ENCODE measurements at places on chromosomes 7 and 10.
A peak's percentile ranks its signal among the peaks of the same experiment; 100 is the strongest.

DNA sequence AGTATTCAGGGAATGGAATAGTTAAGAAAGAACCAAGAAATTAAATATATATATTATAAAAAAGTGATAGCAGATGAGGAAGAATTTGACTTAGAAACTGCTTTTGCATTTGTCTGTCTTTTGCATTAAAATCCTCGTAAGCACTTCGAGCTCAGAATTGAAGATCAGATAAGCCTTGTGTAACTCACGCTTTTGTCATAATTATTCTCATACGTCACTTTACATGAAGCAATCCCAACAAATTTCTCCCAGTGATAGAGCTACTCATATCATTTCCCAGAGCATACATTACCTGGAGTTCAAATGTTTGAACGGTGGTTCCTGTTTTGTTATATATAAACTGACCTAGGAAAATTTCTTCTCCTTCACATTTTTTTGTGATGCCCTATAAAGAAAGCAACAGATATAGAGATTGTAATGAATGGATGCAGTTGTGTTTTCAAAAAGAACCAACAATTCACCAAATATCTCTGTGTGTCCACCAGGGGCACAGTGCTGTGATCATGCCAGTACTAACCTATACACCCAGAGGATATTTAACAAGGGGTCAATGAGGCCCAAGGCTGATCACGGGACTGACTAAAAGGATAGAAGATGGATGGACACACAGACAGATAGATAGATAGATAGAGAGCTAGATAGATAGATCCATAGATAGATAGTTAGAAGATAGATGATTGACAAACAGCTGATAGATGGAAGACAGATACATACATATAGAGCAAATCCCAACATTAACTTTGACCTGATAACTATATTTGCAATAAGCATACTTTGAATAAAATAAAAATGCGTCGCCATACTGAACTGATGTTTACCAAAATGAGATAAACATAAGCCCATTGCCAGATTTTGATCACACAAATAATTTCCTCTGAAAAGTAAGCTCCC is 9.3 kb upstream of the HUS1 start:
- DNase-seq, result no peak

GRCh38 chr10:99537086-99537988 is 4.6 kb downstream of the NKX2-3 start:
- no peak for DNase-seq

- no peak for DNase-seq
Observed at GRCh38 chr7:28405662-28406061, 6.7 kb upstream of the CREB5 start.

DNA sequence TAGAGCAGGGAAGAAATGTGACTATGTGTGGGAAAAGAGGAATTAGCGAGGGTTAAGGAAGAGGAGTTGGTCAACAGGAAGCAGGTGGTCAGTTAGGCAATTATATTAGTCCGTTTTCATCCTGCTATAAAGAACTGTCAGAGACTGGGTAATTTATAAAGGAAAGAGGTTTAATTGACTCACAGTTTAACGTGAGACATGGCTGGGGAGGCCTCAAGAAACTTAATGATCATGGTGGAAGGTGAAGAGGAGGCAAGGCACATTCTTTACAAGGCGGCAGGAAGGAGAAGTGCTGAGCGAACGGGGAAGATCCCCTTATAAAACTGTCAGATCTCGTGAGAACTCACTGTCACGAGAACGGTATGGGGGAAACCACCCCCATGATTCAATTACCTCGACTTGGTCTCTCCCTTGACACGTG is 35.0 kb downstream of the RAMP3 start:
- no peak for DNase-seq

GRCh38 chr10:69052736-69053135 is 35.2 kb upstream of the SRGN start:
- DNase-seq, result no peak

- no peak for DNase-seq
Observed at GRCh38 chr7:34282271-34282670, 375.7 kb upstream of the NPSR1 start.

GRCh38 chr7:26346611-26347203 is 55.0 kb downstream of the SNX10 start:
- no peak for DNase-seq

- peak; percentile 87 for DNase-seq
Observed at GRCh38 chr7:30028216-30028748, at the start of gene PLEKHA8. Gene PLEKHA8, plus strand, starts transcription at chr7:30028412. Its CDS starts 351 bp downstream, at chr7:30028763.

DNA sequence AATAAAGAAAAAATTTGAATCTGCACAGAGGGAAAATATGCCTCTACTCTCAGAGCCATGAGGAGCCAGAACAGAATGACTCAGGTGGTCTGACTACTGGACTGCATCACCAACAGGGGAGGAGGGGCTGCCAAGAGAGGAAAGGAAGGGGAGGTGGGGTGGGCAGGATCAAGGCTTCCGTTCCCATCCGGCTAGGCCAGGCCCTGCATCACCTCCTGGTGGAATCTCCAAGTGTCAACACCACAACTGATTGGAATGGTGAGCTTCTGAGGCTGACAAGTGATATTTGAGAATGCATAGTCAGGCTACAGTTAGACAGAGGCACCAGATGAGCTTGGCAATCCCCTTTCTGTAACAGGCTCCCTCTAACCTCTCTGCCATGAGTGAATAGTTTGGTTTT is 10.4 kb upstream of the GPR26 start:
- no peak for DNase-seq

GRCh38 chr7:100044718-100045117 is 4.9 kb upstream of the ZSCAN21 start:
- no peak for DNase-seq

GRCh38 chr7:105876091-105876963 is at the start of gene ATXN7L1:
Gene ATXN7L1, minus strand, starts transcription at chr7:105876599. Its CDS starts 41 bp downstream, at chr7:105876558.
- DNase-seq, result peak; percentile 79

GRCh38 chr7:117238937-117239336 is 83.9 kb downstream of the WNT2 start:
- no peak for DNase-seq

GRCh38 chr7:16818732-16819131 is 13.9 kb upstream of the AGR2 start:
- DNase-seq, result no peak

DNA sequence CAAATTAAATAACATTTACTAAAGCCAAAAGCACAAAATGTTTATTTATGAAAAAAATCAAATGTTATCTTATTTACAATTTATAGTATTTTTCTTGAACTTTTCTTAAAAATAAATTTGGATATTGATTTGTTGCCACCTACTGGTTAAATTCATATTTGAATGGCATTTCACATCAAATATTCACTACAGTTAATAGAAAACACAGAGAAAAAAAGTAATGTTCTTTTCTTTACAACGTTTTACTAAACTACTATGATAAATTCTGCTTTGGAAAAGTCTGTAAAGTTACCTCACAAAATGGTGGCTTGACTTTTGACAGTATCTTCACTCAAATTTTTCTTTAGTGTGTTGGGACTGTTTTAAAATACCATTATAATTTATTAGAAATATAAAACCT is 52.7 kb downstream of the SRPK2 start:
- DNase-seq, result no peak

DNA sequence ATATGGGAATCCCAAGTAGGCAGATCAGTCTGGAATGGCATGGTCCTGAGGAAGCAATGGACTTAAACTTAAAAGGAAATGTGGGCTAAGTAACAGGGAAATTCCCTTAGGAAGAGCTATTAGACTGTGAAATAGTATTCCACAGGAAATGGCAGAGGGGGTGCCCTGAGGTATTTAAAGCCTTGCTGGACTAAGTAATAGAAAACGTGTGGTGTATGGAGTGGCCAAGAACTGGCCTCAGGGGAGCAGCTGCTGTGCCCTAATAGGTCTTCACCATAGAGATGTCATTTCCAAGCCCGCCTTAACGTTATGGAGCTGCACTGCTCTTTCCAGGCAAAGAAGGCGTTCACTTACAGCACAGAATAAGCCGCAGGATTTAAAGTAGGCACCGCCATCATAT is 365.2 kb upstream of the ZMIZ1 start:
- DNase-seq, result no peak

- no peak for DNase-seq
Observed at GRCh38 chr7:112160771-112161150, 45.4 kb downstream of the DOCK4 start.

DNA sequence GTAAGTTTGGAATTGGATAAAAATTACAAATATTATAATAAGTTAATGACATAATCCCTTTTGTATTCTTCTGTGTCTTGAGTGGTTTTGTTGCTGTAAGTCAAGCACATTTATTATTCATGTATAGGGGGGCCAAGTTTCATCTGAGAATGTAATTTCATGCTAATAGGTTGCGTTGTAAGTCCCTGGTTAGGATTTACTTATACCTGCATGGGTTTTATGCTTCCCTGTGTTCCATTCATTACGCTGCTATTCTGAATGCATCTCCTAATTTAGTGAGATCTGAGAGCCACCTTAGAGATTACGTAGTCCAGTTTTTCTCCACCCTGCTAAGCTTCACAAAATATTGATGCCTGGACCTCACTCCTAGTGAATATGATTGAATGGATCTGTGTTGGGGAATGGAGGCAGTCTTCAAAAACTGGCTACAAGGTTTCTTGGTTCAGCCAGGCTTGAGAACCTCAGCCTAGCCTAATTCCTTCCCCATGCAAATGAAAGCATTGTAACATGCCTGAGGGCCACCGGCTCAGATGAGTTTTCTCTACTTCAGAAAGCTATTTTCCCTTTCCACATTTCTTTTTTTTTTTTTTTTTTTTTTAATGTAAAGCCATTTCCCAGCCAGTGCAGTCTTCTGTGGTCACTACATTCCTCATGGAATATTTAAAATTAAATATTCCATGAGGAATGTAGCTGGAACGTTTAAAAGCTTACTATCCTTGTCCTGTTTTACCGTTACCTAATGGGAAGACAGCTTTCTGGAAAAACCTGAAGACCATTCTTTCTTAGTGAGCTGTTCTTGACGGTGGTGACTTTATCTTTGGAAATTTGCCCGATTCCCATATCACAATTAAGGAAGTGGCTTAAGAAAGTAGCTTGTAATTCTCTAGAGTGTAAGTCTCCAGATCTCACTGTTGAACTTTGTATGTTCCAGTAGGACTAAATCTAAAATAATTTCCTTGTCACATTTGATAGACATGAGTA is 16.0 kb downstream of the PAPSS2 start:
- no peak for DNase-seq

DNA sequence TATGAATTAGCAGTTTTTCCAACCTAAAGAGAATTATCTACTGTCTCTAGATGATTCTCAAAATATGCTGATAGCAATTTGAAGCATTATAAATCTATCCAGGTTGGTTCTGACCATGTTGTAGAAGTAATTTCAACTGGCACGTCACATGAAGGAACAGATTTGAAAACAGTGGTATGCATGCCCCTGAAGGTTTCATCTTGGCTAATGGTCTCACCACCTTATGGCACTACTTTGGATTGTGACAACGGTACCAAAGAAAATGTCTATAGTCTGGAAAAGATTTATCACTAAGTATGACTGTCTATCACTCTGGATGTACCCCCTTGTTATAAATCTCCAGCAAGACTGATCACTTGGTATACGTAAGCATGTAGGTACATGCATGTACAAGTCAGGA is 723.1 kb upstream of the GALNT17 start:
- DNase-seq, result no peak

DNA sequence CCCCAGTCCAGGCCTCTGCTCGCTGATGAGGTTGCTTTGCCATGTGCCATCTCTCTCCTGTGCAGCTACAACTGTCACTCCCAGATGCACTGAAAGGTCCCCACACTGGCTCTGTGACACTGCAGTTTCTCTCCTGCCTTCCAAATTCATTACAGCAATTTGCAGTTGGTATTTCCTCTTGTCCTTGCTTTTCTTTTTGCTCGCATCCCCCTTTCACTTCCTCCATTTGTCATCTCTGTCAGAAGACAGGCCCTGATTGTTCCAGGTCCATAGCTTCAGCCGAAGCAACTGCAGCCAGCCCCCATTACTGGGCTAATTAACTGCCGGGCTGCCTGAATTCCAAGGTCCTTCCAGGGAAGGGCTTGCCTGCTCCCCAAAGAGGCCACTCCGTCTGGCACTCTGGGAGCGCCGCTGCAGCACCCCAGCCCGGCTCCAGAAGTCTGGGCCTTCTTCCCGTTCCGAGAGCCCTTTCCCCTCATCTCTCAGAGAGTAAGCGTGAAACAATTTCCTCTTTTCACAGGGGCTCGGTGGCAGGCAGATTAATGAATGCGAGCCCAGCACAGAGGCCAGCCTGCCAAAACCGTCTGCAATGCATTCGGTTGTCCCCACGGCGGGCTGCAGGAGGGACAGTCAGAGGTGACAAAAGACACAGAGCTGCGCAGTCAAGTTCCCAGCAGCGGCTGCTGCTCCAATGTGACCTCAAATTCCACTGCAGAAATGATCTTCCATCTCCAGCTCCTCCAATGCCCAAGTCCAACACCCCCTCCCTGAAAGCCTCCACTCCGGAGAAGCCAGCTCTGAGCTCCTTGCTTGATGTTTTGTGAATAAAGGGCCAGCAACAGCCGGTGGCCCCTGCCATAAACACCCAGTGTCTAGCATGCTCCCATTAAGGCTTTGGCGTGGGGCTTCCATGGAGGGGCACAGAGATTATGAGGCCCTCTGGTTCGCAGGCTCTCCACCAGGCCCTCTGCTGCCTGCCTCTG is 279.4 kb upstream of the HABP2 start:
- DNase-seq, result no peak

- DNase-seq, result no peak
Observed at GRCh38 chr7:19026888-19027287, 90.5 kb downstream of the TWIST1 start.

GRCh38 chr10:132418527-132419416 is 21.8 kb downstream of the PWWP2B start:
- DNase-seq, result no peak

DNA sequence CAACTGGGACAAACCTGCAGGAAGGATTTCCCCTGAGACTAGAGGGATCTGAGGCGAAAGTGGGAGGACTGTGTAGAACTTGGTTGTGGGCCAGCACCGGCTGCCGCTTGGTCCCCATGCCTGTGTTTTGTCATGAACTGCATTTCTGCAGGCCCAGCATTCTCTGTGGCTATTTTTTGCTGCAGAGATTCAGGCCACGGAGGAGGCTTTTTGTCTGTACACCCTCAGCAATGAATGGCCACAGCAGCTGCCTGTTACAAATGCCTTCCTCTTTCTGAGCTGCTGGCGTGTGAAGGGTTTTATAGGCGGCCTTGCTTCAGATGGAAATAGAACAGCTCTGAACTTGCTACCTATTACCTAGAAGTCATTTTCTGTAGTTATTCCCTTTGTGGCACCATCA is 164.4 kb downstream of the SH2D4B start:
- no peak for DNase-seq
